Vagina (tissue), 2 donors: ENCODE measurements at places on chromosomes 16 and 17. TPM values are rescaled to one million over a fixed set of nuclear protein-coding genes. Genes with fewer than 3 reads are reported as not detected.
A peak's percentile ranks its signal among the peaks of the same experiment; 100 is the strongest.

TMEM235 gene
- not detected for total RNA-seq

SLC22A31 gene
- total RNA-seq: not detected

CD300LB gene
- total RNA-seq: 0.25 TPM

DNA sequence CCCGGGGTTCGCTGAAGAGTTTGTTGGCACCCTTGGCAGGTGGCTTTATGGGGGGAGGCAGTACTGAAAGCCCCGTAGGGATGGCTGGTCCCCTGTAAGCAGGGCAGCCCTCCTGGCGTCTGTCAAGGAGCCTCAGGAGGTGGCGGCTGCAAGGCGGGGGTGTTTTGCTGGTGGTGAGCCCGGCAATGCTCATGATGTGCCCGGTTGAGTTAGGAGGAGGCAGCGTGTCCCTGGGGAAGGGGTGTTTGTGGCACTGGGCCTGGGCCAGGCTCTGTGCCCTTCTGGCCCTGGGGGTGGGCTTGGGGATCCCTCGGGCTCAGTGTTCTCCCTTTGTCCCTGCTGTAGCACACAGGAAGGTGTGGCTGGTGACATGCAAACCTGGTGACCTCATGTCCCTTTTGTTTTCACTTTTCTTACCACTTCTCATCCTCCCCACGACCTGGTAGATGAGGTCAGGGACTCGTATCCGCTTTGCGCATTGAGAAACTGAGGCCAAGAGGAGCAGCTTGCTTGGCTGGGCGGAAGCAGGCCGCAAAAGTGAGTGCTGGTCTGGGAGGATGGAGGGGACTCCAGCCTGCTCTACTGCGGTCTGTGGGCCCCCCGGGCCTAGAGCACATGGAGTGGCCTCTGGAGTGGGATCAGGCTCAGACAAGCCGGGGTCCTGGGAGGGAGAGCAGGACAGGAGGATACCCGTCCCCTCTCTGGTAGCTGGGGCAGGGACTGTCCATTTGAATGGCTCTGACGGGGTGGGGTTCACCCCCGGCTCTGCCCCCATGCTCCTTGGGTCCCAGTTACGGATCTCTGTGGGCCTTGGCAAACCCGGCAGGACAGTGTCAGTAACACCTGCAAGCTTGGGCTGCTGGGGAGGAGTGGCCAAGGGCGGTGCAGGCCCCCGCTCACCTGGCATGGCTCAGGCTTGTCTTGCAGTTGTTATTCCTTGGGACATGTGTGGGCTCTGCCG lies 2.2 kb downstream of the SNN start:
- H3K36me3 ChIP-seq: no peaks in the 10 kb centered on the region
- peak overlapping the region; percentile 90 for H3K27ac ChIP-seq
- H3K4me3 ChIP-seq: peak overlapping the region; percentile 98
- peaks cover 76% of the 10 kb centered on the region for H3K4me1 ChIP-seq

ALOX15 gene
- not detected for total RNA-seq

FGF11 gene
- 10.8 TPM for total RNA-seq

GRCh38 chr16:56113223-56113622 lies 78.1 kb upstream of the GNAO1 start:
- H3K4me3 ChIP-seq: no peak overlapping the region
- H3K4me1 ChIP-seq: no peaks in the 10 kb centered on the region
- H3K27ac ChIP-seq: no peak overlapping the region

DNA sequence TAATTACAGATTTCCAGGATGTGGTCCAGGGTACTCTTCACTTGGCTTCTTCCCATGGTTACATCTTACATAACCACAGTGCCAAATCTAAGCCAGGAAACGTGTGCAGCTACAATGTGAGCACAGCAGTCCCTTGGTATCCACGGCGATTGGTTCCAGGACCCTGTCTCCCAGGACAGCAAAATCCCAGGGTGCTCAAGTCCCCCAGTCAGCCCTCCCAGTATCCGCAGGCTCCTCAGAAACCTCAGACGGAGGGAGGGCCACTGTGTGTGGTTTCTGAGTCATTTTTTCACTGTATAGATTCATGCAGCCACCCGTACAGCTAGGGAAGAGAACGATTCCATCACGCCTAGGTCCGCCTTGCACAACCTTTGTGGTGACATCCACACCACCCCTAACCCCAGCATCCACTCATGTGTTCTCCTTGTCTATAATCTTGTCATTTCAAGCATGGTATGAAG lies 11.1 kb upstream of the ATP2C2 start:
- H3K27ac ChIP-seq: no peak overlapping the region
- H3K36me3 ChIP-seq: no peaks in the 10 kb centered on the region
- no peak for DNase-seq
- H3K27me3 ChIP-seq: no peaks in the 10 kb centered on the region
- H3K4me3 ChIP-seq: no peak overlapping the region

STX1B gene
- 4.7 TPM for total RNA-seq

DNA sequence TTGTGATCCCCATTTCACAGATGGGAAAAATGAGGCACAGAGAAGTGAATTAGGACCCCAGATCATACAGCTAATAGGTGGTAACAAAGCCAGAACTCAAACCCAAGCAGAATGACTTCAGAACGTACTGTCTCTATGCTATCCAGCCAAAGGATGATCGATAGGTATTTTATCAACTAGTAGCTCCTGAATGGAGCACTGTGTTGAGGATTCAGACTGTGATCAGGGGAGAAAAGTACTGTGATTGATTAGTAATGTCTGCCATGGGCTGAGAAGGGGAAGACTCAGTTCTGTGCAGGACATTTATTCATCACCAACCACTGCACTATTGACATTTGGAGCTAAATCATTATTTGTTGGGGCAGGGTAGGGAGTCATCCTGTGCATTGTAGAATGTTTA lies 38.7 kb downstream of the CACNG4 start:
- no peaks in the 10 kb centered on the region for H3K27me3 ChIP-seq
- no peak overlapping the region for H3K4me3 ChIP-seq
- H3K4me1 ChIP-seq: no peaks in the 10 kb centered on the region
- no peak overlapping the region for H3K27ac ChIP-seq
- no peaks in the 10 kb centered on the region for H3K36me3 ChIP-seq

DNA sequence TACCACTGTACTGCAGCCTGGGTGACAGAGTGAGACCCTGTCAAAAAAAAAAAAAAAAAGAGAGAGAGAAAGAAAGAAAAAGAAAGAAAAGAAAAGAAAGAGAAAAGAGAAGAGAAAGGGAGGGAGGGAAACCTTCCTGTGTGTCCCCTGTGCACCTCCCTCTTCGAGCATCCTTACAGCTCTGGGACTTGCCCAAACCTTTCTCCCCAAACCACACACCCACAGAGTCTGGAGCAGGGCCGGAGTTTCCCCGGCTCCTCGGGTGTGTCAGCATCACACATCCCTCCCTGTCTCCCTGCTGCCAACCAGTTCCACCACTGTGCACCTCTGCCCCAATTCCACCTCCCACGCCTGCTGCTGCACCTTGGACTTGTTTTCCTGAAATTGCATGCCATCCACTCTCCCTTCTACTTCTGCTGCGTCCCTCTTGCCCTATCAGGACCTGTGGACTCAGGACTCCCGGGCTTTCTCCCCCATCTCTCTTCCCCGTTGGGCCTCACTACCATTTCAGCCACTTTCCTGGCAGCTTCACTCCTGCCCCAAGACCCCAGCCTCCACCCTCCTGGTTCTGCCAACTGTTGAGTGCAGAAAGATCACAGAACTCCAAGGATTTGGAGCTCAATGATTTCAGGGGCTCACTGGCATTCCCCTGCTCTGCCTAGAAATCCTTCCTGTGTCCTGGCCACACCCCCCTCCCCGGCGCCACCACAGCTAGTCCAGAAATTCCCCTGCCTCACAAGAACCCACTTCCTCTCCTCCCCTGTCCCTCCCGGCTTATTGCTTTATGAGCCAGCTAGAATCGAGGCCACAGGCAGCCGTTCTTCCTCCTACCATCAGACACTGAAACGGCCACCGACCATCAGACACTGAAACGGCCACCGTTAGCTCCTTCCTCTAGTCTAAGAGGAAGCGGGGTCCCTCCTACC lies 3.7 kb upstream of the CDK3 start:
- no peaks in the 10 kb centered on the region for H3K27me3 ChIP-seq
- no peak overlapping the region for H3K4me3 ChIP-seq
- no peak for DNase-seq

ASGR2 gene
- total RNA-seq: 2.7 TPM

CES4A gene
- 12.5 TPM for total RNA-seq

DNA sequence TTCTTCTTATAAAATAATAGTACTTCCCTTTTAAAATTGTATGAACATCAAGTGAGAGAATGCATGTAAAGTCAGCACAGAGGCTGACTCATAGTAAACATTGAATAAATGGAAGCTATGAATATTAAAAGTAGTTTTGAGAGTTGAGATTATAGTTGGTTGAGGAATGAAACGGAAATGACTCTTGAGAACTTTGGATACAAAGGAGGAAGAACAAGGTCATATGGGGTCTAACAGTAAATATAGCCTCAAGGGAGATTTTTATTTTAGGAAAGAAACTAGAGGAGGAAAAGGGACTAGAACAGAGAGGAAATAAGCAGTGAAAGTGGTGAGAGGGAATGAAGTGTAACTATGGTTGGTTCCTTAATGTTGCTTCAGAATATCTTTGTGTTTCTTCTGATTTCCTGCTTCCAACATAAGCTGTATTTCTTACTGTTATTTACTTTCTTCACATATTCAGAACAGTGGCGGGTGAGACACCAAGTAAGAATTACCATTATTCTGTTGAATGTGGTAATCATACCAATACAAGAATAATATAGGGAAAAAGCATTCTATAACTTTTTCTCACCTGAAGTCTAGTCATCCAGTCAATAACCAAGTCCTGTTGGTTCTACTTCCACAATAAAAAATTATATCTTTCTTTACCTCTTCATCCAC lies 165.1 kb downstream of the CHD9 start:
- peaks cover 52% of the 10 kb centered on the region for H3K4me1 ChIP-seq
- no peak overlapping the region for H3K4me3 ChIP-seq

NAGS gene
- total RNA-seq: 4.9 TPM

NSRP1 gene
- total RNA-seq: 17.4 TPM

PABPN1L gene
- not detected for total RNA-seq

PRKCB gene
- total RNA-seq: 9.1 TPM

- no peaks in the 10 kb centered on the region for H3K27me3 ChIP-seq
- no peaks in the 10 kb centered on the region for H3K36me3 ChIP-seq
- no peak overlapping the region for H3K4me3 ChIP-seq
- no peaks in the 10 kb centered on the region for H3K4me1 ChIP-seq
- DNase-seq: no peak
Measured at GRCh38 chr16:56534847-56535383, 15.1 kb upstream of the BBS2 start.

DNA sequence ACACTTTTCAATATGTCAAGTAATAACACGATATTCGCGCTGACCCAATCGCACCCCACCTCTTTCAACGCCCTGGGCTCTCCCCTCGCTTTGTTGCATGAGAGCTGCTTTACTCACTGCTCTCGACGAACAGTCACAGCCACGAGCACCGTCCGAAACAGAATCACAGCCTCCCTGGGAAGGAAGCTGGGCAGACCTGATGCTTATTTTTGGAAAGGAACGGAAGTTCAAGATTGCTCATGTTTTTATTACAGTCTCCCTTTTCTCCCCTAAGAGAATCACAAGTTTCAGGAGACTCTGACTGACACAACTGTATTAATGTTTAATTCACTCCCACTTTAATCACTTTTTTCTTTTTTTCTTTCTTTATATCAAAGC lies 67.8 kb downstream of the ANKRD11 start:
- no peaks in the 10 kb centered on the region for H3K36me3 ChIP-seq
- H3K27ac ChIP-seq: no peak overlapping the region
- H3K4me1 ChIP-seq: peaks cover 62% of the 10 kb centered on the region
- DNase-seq: no peak

DNA sequence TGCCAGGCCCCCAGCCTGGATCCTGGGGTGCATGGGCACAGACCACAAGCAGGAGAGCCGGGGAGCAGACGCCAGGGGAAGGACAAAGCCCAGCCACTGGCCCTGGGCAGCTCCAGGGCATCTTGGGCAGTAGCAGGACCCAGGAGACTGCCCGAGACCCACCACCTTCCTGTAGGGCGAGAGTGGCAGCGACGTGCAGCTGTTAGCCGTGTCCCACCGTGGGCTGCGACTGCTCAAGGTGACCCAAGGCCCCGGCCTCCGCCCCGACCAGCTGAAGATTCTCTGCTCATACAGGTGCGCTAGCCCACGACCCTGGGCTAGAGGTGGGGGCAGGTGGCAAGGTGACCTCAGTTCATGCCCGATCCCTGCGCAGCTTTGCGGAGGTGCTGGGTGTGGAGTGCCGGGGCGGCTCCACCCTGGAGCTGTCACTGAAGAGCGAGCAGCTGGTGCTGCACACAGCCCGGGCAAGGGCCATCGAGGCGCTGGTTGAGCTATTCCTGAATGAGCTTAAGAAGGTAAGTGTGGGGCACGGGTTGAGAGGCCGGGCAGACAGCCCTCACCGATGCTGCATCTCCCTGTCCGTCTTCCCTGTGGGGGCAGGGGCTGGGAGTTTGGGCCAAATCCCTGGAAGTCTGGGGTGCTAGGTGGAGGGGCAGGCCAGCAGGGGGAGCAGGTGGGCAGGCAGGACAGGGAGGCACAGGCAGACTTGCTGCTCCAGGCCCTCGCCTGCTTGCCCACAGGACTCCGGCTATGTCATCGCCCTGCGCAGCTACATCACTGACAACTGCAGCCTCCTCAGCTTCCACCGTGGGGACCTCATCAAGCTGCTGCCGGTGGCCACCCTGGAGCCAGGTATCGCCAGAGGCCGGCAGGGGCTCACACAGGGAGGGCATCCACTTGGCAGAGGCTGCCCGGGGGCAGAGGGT lies 13.5 kb upstream of the SMIM5 start:
- DNase-seq: no peak
- no peaks in the 10 kb centered on the region for H3K27me3 ChIP-seq
- no peaks in the 10 kb centered on the region for H3K36me3 ChIP-seq
- H3K4me3 ChIP-seq: no peak overlapping the region
- H3K27ac ChIP-seq: no peak overlapping the region

OR1E1 gene
- total RNA-seq: not detected

DNA sequence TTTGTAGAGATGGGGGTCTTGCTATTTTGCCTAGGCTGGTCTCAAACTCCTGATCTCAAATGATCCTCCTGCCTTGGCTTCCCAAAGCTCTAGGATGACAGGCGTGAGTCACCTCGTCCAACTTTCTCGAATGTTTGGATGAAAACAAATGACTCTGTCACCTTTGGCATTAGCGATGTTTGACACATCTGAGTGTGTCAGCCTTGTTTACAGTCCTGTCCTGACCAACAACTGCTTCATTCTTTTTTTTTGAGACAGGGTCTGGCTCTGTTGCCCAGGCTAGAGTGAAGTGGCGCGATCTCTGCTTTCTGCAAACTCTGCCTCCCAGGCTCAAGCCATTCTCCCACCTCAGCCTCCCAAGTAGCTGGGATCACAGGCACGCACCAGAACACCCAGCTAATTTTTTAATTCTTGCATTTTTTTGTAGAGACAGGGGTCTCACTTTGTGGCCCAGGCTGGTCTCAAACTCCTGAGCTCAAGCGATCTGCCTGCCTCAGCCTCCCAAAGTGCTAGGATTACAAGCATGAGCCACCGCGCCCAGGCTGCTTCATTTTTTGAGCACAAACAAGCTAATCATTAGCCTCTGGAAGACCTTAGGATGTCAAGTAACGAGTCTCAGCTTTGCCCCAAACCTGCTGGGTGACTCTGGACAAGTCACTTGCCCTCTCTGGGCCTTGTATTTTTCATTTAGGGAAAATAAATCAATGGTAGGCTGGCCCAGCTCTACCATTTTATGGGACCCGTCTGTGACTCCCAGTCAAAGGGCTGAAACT lies 7.4 kb downstream of the MYH11 start:
- no peak overlapping the region for H3K27ac ChIP-seq
- H3K4me1 ChIP-seq: no peaks in the 10 kb centered on the region
- peak overlapping the region; percentile 24 for H3K4me3 ChIP-seq
- H3K36me3 ChIP-seq: no peaks in the 10 kb centered on the region
- no peaks in the 10 kb centered on the region for H3K27me3 ChIP-seq
